ENCODE measurements at places on chromosomes 1 and 21.

- no peak for DNase-seq
Measured at GRCh38 chr1:234758851-234759250, 148.9 kb upstream of the IRF2BP2 start.

DNA sequence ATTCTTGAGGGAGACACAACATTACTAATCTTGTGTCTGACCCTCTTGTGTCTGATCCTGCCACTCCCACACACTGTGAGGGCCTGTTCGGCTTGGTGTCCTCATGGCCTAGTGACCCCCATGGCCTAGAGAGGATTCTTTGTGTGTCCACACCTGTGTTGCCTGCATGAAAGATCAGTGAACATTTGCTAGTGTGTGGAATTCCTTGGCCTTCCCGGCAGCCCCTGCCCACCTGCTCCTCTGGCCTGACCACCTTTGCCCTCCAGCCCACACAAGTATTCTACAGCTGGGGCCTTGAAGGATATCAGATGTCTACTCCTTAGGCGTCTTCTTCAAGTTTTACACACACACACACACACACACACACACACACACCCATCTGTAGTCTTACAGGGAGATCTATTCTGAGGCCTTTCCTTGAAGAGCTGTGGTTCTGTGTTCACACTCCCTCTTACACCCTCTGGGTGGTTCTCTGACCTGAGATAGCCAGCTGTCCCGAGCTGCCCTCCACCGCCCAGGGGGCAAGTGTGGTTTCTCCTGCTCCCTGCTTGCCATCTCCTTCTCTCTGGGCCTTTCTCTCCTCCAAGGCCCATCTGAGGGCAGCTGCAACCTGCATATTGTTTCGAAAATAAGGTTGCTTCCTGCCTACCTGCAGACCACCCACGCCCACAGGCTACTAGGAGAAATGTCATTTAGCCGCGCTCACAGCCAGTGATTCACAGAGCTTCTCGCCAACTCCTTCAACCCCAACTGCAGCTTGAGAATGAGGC lies 45.4 kb downstream of the CD247 start:
- no peak for DNase-seq

- no peak for DNase-seq
Measured at GRCh38 chr1:39905172-39905571, 3.5 kb upstream of the MYCL start.

GRCh38 chr1:12697397-12697796 lies 18.5 kb upstream of the AADACL3 start:
- DNase-seq, result no peak

GRCh38 chr1:31788825-31789256 lies 24.7 kb upstream of the ADGRB2 start:
- no peak for DNase-seq

DNA sequence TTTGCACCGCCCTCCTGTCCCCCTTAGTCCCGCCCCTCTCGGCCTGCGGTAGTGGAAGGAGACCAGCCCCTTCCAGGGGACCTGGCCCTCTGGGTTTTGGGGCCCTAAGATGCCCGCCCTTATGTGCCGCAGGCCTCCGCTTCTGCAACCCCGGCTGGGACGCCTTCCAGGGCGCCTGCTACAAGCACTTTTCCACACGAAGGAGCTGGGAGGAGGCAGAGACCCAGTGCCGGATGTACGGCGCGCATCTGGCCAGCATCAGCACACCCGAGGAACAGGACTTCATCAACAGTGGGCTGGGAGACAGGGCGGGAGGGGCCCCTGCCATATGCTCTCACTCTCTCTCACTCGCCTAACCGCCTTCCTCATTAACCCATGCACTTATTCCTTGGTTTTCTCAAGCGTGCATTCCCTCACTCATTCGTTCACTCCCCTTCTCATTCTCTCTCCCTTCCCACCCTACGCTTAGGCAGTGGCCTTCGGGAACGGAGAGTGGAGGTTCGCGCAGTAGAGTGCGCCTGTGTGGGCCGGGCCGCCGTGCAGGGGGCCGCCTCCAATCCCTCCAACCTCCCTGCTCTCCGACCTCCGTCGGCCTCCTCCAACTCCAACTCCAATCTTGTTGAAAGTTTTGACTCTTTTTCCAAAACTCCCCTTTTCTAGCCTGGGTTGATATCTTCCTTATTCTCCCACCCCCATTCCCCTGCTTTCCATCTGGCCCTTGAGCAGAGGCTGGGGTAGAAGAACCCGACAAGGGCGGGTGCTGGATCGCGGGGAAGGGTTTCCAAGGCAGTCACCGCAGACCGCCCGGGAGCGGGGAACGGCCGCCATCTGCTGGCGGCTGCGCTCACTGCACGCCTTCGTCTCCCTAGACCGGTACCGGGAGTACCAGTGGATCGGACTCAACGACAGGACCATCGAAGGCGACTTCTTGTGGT lies 15.2 kb downstream of the BCAN start:
- no peak for DNase-seq

DNA sequence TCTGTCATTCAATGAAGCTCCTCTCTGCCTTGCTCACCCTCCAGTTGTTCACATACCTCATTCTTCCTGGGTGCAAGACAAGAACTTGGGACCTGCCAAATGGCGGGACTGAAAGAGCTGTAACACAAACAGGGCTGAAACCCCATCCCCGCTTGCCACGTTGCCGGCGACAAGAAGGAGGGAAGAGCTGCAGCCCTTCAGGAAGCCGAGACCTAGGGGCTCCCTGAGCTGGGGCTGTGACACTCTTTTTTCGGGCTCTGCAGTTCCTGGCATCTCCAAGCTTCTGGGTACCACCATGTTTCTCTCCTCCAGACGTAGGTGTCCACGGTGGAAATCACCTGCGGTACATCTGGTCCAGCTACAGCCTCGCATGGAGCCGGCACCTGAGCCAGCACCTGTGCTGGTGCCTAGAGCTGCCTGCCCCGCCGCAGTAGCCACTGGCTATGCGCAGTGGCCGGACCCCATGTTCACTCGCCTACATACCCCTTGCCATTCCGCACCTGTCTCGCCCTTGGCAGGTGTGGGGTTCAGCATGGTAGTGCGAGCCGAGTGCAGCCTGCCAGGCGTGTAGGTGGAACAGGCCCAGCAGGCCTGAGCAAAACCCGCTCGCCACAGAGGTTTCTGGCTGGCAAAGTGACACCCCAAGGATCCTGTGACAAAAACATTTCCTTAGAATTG lies 367.0 kb upstream of the NEGR1 start:
- DNase-seq, result no peak

GRCh38 chr1:206453111-206453510 lies 17.2 kb upstream of the IKBKE start:
- DNase-seq, result no peak

DNA sequence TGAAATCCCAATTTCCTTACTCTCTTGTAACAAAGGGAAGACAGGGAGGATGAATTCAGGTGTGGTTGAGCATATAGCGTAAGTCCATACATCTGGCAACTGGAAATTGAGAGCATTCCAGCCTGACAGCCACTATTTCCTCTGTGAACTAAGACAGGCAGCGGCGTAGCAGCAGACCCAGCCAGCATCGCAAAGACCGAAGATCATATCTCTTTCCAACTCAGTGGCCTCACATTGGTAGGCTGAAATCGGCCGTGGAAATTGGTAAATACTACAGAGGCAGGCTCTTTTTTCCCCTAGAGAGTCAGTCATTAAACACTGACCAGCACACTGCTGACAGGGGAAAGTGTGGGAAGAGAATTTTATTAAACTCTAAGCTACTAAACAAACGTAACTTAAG lies 43.4 kb downstream of the TARBP1 start:
- DNase-seq, result no peak

- peak; percentile 92 for DNase-seq
Measured at GRCh38 chr21:45136927-45137611, 62.7 kb downstream of the ADARB1 start.

DNA sequence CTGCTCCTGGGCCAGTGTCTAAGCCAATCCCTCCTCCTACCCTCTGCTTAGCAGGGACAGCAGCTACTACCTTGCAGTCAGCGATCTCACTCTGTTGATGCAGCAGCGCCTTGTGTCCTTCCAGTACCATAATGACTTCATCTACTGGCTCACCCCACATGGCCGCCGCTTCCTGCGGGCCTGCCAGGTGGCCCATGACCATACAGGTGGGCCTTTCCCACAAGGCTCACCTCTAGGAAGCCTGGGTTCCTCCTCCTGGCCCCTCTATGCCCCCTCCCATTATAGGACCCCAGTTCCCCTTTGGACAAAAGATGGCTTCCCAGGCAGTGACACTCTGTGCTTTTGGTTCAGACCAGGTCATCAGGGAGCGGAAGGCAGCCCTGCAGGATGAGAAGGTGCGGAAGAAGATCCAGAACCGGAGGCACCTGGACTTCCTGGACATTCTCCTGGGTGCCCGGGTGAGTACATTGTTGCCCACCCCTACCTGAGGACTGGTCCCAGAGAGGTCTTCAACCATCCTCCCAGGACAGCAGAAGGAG lies 15.1 kb downstream of the CYP4B1 start:
- DNase-seq, result no peak

- DNase-seq, result no peak
Measured at GRCh38 chr1:8866173-8866791, 12.2 kb downstream of the ENO1 start.

- no peak for DNase-seq
Measured at GRCh38 chr1:233613252-233614172, at the start of gene KCNK1. TSS of gene KCNK1 (plus strand) at chr1:233614106. CDS start at chr1:233614172, 66 bp downstream.

- no peak for DNase-seq
Measured at GRCh38 chr1:206114692-206115640, 2.2 kb downstream of the AVPR1B start.

DNA sequence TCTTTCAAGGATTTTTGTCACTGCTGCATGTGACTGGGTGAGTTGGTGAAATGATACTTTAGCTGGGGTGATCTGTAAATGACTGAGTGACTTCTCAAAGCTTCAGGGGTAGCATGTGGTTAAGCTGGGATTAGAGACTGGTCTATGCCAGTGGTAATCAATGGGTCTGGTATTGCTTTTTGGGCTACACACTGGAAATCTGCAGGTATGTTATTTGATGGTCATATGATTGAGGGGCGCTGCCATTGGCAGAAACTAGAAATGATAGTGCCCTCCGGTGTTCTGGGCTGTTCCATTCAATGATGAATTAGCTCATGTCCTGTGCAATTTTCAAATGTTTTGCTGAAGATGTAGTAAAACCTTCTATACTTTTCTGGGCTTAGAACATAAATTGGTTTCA lies 39.7 kb upstream of the DNAJC6 start:
- DNase-seq, result no peak

DNA sequence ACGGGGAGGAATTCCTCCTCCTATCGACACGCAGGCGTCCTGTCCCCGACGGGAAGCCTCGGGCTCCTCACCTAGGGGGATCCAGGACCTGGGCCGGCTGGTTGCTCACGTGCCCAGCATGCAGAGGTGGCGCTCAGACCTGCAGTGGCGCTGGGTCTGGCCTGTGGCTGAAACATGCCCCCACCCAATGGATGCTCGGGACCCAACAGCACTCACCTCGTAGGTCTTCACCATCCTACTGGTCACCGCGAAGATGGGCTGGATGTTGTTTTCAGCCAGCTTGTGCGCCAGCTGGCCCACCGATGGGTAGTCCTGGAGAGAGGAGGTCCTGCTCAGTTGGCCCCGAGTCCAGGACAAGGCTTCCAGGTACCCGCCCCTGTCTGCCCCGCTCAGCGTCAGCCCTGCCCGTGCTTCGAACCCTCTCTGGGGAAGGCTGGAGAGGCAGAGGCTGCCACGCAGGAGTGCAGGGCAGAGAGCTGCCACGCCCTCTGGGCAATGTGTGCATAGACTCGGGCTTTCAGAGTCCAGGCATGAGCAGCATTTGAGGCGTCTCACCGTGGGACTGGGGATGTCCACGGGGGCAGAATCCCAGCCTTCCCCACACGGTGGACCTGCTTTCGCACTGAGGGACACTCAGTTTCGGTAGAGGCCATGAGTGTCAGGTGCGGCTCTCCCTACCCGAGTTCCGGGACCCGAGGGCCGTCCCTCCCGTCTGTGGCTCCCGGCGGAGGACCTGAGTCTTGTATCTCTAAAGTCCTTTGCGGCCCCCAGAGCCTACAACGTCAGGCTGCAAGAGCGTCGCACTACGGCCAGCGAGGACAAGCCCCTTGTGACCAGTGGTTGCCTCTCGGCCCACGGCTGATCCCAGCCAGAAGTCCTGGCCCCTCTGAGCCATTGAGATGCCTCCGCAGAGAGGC lies 21.6 kb downstream of the ITGB2 start:
- no peak for DNase-seq

DNA sequence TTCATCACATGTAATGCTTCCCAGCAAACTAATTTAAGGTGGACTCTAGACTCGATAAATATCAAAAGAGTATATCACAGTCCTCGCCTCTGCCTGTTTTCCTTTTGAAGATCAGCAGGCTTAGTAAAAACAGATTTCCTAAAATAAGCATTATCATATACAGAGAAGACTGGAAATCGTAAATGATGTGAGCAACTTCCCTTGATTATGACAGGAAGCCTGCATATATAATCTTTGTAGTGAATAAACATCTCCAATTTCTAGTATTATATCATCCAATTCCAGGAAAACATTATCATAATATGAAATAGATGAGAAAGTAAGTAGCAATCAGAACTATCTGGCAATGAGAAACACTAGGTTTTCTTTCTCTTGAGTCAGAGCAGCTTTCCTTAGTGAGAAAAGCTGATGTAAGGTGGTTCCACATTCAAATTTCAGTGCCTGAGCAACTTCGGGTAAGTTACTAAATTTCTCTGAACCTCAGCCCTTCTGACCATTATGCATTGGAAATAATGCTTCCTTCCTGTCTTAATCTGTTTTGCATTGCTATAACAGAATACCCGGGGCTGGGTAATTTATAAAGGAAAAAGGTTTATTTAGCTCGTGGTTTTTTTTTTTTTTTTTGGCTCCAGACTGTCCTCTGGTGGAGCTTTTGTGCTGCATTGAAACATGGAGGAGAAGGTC lies 12.6 kb upstream of the POU2F1 start:
- no peak for DNase-seq

DNA sequence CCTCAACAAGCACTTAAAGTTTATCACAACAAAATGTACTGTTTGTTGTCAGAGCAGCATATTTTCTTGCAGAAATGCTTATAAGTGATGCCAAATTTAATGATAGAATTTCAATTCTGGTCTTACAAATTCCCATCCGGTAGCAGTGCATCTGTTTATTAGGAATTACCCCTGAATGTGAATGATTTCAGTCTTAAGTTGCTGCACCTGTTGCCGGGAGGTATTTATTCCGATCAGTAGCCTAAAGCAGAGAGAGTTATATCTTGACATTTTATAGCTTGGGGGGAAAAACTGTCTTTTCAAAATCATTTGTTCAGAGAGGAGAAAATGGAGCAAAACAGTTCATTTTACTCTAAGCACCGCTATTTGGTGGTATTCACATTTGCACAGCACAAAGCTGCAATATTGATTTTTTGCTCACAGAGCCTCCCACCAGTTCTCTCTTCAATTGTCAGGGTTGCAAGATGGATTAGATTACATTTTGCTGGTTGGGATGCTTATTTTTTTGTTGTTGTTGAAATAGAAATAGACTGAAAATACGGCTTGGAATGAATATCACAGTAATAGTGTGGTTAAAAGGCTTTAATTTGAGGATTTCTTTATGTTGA lies 98.6 kb downstream of the ADGRL2 start:
- DNase-seq, result no peak

GRCh38 chr1:147551036-147551435 lies 9.7 kb downstream of the BCL9 start:
- no peak for DNase-seq

- no peak for DNase-seq
Measured at GRCh38 chr1:174134003-174134659, 25.2 kb upstream of the RABGAP1L start.
